ENCODE measurements at places on chromosomes 5 and 9. TPM values are rescaled to one million over a fixed set of nuclear protein-coding genes. Genes with fewer than 3 reads are reported as not detected.

DNA sequence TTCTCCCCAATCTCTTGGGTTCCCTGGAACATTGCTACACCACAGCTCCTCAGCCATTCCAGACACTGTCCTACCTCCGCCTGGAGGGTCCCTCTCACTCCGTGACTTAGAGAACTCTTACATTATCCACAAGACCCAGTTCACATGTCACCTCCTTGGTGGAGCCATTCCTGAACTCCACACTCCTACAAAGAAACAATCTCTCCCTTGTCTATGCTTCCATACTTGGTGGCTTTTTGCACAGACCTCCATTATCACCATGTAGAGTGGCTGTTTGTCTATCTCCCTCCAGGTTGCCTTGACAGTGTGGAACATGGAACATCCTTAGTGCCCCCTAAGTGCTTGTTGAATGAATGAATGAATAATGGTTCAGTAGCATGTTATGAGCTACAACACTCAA lies 105.9 kb downstream of the PAX5 start:
- no peaks in the 10 kb centered on the region for H3K36me3 ChIP-seq
- no peak for DNase-seq
- H3K4me1 ChIP-seq: no peaks in the 10 kb centered on the region
- H3K27ac ChIP-seq: no peak overlapping the region

DNA sequence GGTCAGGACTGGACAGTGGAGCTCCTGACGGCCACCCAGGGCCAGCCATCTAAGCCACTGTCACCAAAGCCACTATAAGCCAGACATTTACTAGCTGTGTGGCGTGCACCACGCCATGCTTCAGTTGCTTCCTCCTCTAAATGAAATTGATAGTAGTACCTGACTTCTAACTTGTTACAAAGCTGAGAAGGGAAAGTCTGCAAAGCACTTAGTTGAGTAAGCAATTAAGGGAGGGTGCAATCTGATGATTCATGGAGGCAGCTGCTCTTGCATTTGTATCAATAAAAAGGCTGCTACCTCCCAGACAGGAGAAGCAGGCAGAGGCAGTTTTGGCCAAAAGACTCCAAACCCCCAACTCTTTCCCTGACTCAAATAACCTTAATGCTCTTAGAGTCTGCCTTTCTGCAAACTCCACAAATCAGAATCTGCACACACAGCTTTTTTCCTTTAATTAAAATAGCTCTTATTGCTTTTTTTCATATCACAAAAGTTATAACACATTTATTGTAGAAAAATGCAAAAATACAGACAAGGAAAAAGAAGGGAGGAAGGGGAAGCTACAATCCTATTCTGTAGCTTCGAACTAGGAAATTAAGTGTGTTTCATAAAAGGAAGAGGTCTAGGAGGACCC lies 19.3 kb upstream of the RAPGEF1 start:
- H3K36me3 ChIP-seq: no peaks in the 10 kb centered on the region
- no peak overlapping the region for H3K4me3 ChIP-seq
- H3K4me1 ChIP-seq: peaks cover 5% of the 10 kb centered on the region
- DNase-seq: no peak
- H3K27me3 ChIP-seq: peaks cover 28% of the 10 kb centered on the region
- H3K27ac ChIP-seq: no peak overlapping the region

- H3K36me3 ChIP-seq: peaks cover 9% of the 10 kb centered on the region
- H3K4me3 ChIP-seq: no peak overlapping the region
Measured at GRCh38 chr9:69513141-69513820, 158.9 kb downstream of the APBA1 start.

- H3K27ac ChIP-seq: no peak overlapping the region
- no peaks in the 10 kb centered on the region for H3K36me3 ChIP-seq
- no peak for DNase-seq
- H3K4me3 ChIP-seq: no peak overlapping the region
- H3K4me1 ChIP-seq: no peaks in the 10 kb centered on the region
- H3K27me3 ChIP-seq: peaks cover 41% of the 10 kb centered on the region
Measured at GRCh38 chr9:116944714-116945534, 257.8 kb downstream of the TRIM32 start.

DNA sequence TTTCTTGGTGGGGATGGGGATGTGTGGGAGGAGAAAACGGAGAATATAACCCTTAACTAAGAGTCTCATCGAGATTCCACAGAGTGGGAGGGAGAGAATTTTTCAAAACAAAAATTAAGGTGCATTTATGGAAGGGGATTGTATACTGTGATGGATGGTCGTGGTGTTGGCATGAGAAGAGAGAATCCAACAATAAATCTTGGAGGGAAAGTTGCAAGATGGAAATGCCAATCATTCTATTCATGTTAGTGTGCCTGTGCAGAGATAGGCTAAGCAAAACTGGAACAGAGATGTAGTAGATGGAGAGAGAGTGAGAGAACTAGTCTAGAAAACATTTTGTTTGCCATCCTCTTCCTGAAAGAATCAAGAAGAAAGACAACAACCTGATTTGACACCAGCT lies 613.1 kb downstream of the EBF1 start:
- peaks cover 45% of the 10 kb centered on the region for H3K4me1 ChIP-seq
- H3K4me3 ChIP-seq: no peak overlapping the region
- no peak overlapping the region for H3K27ac ChIP-seq
- H3K36me3 ChIP-seq: no peaks in the 10 kb centered on the region
- no peak for DNase-seq

DNA sequence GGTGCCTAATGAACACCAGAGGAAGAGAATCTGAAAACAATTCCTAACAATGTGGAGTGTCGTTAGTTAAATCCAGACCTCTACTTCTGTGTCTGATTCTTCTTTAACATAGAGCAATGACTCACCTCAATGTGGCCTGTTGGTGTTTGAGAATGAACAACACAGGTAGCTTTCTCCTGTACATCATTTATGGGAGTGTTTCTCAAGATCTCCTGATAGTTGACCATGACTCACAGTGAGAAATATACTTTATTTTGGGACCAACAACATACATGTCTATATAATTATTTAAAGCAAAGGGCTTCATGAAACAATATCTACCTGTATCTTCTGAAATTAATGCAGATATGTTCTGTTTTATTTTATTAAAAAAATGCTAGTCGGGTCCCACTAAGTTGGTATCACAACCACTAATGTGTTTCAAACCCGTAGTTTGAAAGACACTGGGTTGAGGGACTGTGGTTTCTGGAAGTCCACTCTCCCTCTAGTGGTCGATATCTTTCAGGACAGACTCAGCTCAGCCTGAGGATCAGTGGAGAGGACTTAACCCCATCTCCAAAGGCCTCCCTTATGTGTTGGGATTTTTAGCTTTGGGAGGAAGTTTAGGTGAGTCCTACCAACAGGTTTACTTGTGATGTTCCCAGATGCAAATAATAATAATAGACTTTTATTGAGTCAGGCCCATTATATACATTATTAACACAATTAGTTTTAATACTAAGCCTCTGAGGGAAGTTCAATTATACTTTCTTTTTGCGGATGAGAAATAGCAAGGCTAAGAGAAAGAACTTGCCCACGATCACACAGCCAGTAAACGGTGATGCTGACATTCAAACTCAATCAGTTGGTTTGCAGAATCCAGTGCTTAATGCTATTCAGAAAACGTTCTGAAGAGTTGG lies 70.0 kb upstream of the KLF9 start:
- no peak overlapping the region for H3K27ac ChIP-seq
- no peaks in the 10 kb centered on the region for H3K36me3 ChIP-seq
- H3K4me1 ChIP-seq: peaks cover 49% of the 10 kb centered on the region
- H3K4me3 ChIP-seq: no peak overlapping the region
- H3K27me3 ChIP-seq: no peaks in the 10 kb centered on the region
- no peak for DNase-seq

DNA sequence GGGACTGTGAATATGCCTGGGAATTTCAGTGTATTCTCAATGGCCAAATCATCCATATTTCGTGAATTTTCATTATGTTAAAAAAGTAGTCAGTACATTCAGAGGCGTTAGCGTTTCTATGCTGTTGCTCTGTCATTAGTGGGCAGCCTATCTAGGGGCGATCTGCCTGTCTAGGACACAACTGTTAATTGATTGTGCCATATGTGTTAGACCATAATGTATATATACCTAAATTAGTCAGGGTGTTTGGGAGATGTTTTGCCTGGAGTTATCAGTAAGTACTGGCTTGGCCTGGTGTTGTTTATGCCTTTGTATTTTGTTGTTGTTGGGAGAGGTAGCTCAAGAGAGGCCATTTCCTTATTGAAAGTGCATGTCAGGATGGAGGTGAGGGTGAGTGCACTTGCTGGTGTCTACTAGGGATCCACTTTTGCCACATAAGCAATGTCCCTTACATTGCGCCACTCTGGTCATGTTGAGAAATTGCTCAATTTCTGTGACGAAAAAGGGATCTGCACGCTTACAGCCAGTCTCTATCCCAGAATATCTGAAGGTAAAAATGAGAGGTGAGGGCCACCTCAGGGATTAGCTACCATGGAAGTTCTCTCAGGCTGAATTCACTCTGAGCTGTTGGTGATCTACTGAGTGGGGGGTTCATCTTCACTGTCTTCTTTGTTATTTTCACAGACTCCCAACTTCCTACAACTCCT lies 123.3 kb downstream of the ST8SIA4 start:
- no peaks in the 10 kb centered on the region for H3K27me3 ChIP-seq
- peaks cover 10% of the 10 kb centered on the region for H3K4me1 ChIP-seq
- no peaks in the 10 kb centered on the region for H3K36me3 ChIP-seq
- H3K4me3 ChIP-seq: no peak overlapping the region
- no peak overlapping the region for H3K27ac ChIP-seq

GRCh38 chr9:107024193-107024592 lies 161.2 kb downstream of the ZNF462 start:
- no peaks in the 10 kb centered on the region for H3K27me3 ChIP-seq
- no peak overlapping the region for H3K4me3 ChIP-seq
- H3K4me1 ChIP-seq: peaks cover 10% of the 10 kb centered on the region
- no peak overlapping the region for H3K27ac ChIP-seq
- no peak for DNase-seq

DNA sequence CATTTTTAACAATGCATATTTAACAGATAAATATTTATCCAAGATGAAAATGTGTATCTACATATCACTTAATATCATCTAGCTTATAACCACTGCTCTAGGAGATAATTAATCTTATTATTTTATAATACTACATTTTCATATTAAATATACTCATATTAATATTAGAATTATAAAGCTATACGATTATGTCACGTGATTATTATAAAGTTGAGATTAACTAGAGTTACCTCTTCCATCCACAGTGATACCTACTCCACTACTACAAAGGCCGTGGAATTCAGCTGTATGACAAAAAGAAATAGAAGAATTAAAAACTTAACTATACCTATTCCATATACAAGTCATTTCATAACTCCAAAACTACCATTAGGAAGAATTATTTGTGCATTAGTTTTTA lies 171.9 kb downstream of the FBN2 start:
- no peak overlapping the region for H3K4me3 ChIP-seq
- H3K36me3 ChIP-seq: peaks cover 30% of the 10 kb centered on the region
- no peak overlapping the region for H3K27ac ChIP-seq
- no peaks in the 10 kb centered on the region for H3K27me3 ChIP-seq
- DNase-seq: no peak

DNA sequence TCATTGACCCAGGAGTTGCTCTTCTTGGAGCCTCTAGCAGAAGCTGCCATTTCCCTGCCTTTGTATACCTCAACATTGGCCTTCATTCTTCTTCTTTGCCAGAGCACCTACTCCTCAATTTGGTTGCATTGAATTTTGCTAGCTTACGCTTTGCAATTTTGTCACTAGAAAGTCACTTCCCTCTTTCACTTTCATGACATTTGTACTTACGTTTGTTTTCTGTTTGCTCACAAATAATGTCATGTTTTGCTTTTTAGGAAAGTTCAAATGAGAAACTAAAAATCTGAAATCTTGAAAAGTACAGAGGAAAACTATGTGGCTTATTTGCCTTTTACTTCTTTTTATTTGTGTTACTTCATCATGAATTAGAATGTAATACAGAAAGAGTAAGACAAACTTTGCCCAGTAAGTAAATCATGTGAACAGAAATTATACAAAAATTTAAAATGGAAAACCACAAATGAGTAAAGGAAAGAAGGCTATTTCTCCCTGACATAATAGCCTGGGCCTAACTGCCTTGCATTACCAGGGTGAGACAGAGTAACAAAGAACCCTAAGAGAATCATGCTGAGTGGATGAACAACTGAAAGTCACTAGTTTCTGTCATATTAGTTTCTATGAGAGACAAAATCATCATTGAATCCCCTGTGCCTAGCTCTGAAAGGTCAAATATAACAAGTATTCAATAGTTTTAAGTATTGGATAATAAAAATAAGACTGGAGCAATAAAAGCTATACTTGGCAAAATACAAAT lies 7.4 kb upstream of the IFNA1 start:
- H3K4me3 ChIP-seq: no peak overlapping the region
- H3K27ac ChIP-seq: no peak overlapping the region
- H3K27me3 ChIP-seq: no peaks in the 10 kb centered on the region
- no peaks in the 10 kb centered on the region for H3K4me1 ChIP-seq
- no peaks in the 10 kb centered on the region for H3K36me3 ChIP-seq
- DNase-seq: no peak

AGTPBP1 gene
- 27.0 TPM for total RNA-seq

OTP gene
- total RNA-seq: not detected

SVEP1 gene
- total RNA-seq: 45.2 TPM

PCDHGA2 gene
- total RNA-seq: 0.33 TPM

ADAM19 gene
- total RNA-seq: 19.7 TPM
